Bone marrow (tissue), 2 donors: ENCODE measurements at places on chromosomes 5 and 9.

DNA sequence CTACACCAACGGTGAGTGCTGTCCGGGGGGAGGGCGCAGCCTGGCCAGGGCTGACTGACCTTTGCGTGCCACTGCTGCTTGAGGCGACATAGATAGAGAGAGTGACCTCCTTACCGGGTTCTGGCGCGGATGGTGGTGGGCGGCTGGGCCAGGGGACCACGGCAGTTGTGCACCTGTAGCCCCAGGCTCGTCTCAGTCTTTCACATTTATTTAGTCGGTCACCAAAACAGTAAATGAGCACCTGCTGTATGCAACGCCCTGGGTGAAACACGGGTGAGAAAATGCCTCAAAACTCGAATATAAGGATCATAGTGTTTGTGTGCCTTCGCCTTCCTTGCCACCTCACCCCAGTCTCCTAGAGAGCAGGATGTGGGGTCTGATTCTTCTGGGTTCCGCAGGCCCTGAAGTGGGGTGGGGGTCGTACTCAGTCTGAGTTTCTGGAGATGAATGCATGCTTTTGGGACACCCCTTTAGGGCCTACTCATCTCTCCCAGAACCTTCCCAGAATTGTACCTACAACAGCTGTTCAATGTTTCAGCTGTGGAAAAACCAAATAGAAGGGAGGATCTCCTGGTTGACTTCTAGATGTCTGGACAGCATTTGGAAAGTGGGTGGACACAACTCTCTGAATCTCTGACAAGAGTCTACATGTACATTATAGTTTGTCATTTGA, 714 bp downstream of the SEC24A start:
- DNase-seq, result no peak

DNA sequence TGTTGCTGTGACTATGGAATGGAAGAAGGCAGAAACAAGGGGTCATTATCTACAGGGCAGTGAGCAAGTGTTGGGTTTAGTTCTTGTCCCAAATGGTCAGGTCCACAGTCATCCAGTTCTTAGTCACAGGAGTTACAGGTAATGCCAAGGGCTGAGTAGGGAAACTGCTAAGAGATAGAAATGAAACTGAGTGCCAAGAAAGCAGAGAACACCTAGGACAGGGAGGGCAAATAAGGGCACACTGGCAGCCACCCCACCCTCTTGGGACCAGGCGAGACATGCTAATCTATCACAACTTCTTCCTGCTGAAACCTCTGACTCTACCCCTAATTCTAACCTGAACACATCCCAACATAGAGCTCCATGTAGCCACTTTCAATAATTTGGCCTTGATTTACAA, 103.2 kb downstream of the KLF4 start:
- no peak for DNase-seq

DNA sequence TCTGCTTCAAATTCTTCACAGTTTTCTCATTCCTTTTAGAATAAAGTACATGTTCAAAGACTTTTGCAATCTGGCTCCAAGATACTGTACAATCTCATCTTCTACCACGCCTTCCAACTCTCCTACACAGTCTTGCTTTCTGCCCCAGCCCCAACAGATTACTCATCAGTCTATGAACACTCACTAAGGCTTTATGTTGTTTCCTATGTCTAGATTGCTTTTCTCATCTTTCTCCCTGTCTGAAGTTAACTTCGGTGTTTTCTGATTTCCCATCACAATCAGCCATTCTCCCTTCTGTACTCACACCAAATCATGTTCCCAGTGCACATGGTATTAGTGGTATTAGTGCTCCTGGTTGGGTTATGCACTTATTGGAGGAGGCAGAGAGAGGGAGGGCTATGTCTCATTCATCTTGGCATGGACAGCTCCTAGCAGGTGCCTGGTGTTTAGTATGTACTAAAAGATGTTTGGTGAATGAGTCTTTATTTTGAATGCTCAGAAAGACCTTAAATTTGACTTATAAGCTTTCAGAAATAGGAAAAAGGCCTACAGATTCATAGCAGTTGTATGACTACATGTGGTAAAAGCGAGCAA, 44.0 kb upstream of the ZNF608 start:
- no peak for DNase-seq

- no peak for DNase-seq
These were observed 34.8 kb downstream of the CAMK2A start for GRCh38 chr5:150254774-150255173.

- DNase-seq, result no peak
These were observed 22.4 kb downstream of the NRG2 start for GRCh38 chr5:140020601-140021177.

DNA sequence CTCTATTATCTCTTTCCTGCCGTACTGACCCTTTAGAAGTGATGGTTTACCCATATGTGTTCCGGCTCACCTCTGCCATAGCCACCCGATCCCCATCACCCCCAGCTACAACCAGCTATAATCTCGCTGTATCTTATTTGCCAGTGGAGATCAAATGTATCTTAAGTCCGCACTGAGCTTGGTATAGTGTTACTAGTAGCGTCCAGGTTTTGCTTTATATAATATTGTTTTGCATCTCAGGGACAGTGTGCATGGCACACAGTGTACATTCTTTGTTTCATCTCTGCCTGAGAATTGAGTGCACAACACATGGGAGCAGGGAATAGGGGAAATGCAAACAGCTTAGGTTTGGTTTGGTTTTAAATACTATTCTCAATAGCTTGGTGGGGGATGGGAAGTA, 135.8 kb upstream of the SNX2 start:
- DNase-seq, result no peak

DNA sequence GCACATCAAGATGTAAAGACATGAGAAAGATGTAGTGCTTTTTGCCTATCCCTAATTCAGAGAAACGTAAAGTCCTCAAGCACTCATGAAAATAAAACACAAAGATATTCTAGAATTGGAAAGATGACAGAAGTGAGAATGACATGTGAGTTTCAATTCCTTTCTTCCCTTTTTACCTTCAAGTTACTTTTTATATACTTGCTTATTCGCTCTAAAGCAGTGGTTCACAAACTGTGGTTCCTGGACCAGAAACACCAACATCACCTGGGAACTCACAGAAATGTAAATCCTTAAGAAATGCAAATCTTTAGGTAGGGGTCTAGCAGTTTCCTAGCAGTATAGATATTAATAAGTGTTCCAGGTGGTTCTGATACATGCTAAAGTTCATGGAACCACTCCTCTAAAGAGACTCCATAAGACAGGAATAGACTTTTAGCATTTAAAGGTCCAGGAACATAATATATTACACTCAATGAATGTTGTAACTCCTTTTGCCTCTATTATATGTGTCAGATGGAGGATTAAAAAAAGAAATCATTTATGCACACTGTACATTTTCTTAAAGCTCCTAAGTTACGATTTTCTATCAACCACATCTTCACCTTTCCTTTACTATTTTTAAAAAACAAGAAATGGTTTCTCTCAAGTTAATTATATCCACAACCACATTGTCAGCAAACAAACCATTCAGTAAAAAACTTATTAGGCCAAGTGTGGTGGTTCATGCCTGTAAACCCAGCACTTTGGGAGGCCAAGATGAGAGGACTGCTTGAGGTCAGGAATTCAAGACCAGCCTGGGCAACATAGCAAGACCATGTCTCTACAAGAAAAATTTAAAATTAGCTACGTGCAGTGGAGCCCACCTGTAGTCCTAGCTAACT, 39.9 kb downstream of the ERP44 start:
- DNase-seq, result no peak

DNA sequence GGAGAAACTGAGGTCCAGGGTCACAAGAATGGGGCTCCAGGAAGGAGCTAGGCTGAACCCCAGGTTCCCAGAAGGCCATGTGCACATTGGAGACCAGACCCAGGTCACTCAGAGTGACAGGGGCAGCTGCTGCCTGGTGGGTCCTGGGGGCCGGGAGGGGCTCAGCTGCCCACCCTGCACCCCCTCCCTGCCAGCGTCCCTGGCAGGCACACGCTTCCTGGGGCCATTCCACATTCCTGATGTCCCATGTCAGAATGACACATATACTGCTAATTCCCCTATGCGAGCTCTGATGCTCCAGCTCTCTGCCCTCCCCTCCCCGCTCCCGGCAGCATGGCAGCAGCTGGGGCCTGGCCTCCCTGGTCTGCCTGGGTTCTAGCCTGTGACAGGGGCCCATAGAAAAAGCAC, 14.0 kb downstream of the FGFR4 start:
- no peak for DNase-seq

- DNase-seq, result no peak
These were observed 217.7 kb upstream of the EDIL3 start for GRCh38 chr5:84602371-84602771.
